Germinal center (tissue), 1 donor: ENCODE measurements at places on chromosomes 4 and X.

- no peak for DNase-seq
These were observed 99.0 kb upstream of the QRFPR start for GRCh38 chr4:121479808-121480207.

GRCh38 chrX:100373673-100374072, 36.4 kb downstream of the PCDH19 start:
- no peak for DNase-seq

DNA sequence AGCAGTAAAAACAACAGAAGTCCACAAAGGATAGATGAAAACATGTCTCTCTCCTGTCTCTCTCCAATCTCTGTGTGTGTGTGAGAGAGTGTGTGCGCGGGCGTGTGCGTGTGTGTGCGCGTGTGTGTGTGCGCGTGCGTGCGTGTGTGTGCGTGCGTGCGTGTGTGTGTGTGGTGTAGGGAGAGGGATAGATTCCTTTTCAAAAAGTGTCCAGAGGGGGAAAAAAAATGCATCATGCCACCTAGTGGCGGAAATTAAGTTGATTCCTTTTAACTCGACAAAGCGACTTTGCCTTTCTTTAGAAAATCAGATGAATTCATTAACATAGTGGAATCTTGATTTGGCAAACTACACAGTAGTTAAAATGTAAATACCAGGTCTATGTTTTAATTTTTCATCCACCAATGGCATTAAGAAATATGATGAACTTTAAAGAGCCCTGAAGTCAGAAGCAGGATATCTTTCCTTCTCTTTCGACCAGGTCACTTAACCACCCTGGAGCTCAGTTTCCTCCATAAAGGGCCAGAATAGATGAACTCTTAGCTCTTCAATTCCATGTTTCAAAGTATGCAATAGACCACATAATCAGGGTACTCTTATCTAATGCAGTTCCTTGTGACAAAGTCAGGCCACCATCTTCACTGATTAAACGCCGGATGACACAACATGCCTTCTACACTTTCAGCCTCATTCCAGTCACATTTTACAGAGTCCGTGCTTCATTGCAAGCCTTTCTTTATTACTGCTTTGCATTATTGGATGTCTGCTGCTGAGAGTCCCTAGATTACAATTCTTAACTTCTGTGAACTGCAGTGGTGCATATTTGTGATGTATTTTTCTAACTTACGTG, 162.8 kb downstream of the FBXO8 start:
- peak; percentile 17 for DNase-seq

DNA sequence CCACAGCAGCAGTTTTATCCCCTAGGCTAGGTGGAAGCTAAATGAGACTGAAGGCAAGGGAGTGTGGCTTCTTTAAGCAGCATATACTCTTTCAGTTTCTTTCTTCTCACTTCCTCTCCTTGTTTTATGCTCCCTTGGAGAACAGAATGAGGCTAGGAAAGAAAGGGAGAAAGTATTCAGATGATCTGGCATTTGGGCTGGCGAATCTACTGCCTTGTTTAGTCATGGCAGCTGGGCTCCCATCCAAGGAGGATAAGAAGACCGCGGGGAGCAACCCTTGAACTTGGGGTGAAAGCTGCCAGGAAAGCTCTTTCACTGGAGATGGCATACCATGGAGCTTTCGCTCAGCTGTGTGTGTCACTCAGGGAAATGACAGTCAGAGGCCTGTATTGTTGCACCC, 72.1 kb downstream of the ARHGEF38 start:
- DNase-seq, result no peak

- no peak for DNase-seq
These were observed 36.7 kb downstream of the PJA1 start for GRCh38 chrX:69128588-69128987.

GRCh38 chr4:38752941-38753806, 29.6 kb downstream of the TLR10 start:
- no peak for DNase-seq

GRCh38 chr4:147586032-147586431, 31.2 kb upstream of the TMEM184C start:
- DNase-seq, result no peak

- no peak for DNase-seq
These were observed 494.5 kb downstream of the CFAP47 start for GRCh38 chrX:36414056-36414455.

GRCh38 chr4:8157496-8157895, 1.1 kb downstream of the ABLIM2 start:
- DNase-seq, result no peak

DNA sequence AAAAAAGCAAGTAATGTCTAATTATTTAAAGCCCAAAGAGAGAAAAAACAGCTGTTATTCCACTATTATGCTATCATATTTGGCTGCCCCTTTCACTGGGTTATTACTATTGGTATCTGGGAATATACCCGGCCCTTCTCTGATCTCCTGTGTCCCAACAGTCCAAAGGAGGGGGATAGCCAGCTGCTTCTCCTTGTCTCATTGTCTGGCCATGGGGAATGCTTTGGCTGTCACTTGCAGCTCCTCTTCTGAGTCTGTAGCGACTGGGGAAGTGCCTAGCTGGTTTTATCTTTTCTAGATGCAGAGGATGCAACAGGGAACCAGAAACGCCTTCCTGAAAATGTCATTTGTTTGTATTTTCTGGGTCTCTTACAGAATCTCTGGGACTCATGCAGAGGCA, 33.9 kb downstream of the MGARP start:
- DNase-seq, result no peak

- no peak for DNase-seq
These were observed 756.5 kb upstream of the AGA start for GRCh38 chr4:178198691-178199090.

GRCh38 chrX:102714994-102715393, 2.7 kb downstream of the GPRASP2 start:
- DNase-seq, result no peak

GRCh38 chrX:123036401-123036800, 147.7 kb upstream of the GRIA3 start:
- DNase-seq, result no peak
